ENCODE measurements at places on chromosomes 11 and 22.

GRCh38 chr11:75365711-75366181 is 14.3 kb upstream of the ARRB1 start:
- H3K27ac ChIP-seq = no peak overlapping the region
- H3K36me3 ChIP-seq = no peaks in the 10 kb centered on the region
- no peak for DNase-seq
- no peak overlapping the region for H3K4me3 ChIP-seq

- H3K27me3 ChIP-seq = peaks cover 44% of the 10 kb centered on the region
- H3K4me3 ChIP-seq = no peak overlapping the region
- H3K27ac ChIP-seq = no peak overlapping the region
- peaks cover 5% of the 10 kb centered on the region for H3K4me1 ChIP-seq
These were observed 14.5 kb downstream of the SEPTIN3 start for GRCh38 chr22:41983513-41984405.

DNA sequence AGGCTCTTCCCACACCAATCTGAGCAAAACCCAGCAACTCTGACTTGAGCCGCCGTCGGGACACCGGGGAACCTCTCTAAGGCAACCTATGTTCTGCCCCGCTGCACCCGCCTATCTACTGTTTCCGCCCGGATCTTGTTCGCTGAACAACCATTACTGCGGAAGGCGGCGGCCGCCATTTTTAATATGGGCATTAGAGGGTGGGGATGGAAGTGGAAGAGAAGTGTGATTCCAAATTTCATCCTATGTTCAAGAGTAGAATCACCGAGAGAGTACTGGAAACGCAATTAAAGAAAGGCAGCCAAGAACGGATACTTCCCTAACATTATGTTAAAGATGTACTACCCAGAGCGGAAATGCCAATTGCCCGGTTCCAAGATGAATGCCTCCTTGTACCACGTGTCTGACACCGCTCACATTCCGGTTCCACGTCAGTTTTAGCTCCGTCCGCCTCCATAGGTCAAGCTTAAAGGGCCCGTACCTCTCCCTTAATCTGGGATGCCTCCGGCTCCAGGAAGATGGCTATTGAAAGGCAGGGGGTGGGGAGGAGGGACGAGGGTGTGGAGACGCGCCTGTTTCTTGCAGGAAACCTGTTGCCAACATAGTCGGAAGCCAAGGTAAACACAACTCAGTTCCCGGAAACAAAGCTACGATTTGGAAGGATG is at the start of gene DPAGT1:
TSS of gene DPAGT1 (minus strand) at position 95 of the 665 bp plus-strand sequence. CDS start 198 bp downstream, outside the sequence.
- H3K4me3 ChIP-seq = peak within 1 kb of the TSS; percentile 93
- H3K4me1 ChIP-seq = peaks cover 38% of the 10 kb centered on the region
- H3K36me3 ChIP-seq = peaks cover 18% of the 10 kb centered on the region

GRCh38 chr11:13468750-13469149 is 5.7 kb upstream of the BTBD10 start:
- H3K4me3 ChIP-seq = no peak overlapping the region
- peaks cover 36% of the 10 kb centered on the region for H3K27me3 ChIP-seq
- no peaks in the 10 kb centered on the region for H3K36me3 ChIP-seq

GRCh38 chr11:27754035-27755017 is 54.1 kb upstream of the BDNF start:
- no peak overlapping the region for H3K27ac ChIP-seq
- no peak overlapping the region for H3K4me3 ChIP-seq
- no peaks in the 10 kb centered on the region for H3K27me3 ChIP-seq
- no peaks in the 10 kb centered on the region for H3K36me3 ChIP-seq
- DNase-seq = no peak

DNA sequence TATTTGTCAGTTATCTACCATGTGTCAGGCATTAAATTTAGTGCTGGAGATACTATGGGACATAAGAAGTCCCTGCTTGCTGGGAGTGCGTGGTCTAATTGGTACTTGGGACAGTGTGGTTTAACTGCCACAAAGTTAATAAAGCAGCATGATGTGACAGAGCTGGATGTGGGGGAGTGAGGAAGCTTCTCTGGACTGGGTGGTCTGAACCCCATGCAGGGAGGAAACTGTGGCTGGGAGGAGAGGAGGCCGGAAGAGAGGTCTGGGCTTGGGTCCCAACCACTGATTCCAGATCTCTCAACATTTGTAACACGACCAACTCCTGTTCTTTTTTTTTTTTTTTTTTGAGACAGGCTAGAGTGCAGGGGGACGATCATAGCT is 37.1 kb downstream of the ST3GAL4 start:
- no peak overlapping the region for H3K27ac ChIP-seq
- DNase-seq = no peak
- H3K36me3 ChIP-seq = no peaks in the 10 kb centered on the region

GRCh38 chr11:10488121-10488933 is 33.3 kb downstream of the AMPD3 start:
- H3K4me1 ChIP-seq = peaks cover 43% of the 10 kb centered on the region
- DNase-seq = peak; percentile 14
- peaks cover 85% of the 10 kb centered on the region for H3K36me3 ChIP-seq
- H3K4me3 ChIP-seq = peak overlapping the region; percentile 22

DNA sequence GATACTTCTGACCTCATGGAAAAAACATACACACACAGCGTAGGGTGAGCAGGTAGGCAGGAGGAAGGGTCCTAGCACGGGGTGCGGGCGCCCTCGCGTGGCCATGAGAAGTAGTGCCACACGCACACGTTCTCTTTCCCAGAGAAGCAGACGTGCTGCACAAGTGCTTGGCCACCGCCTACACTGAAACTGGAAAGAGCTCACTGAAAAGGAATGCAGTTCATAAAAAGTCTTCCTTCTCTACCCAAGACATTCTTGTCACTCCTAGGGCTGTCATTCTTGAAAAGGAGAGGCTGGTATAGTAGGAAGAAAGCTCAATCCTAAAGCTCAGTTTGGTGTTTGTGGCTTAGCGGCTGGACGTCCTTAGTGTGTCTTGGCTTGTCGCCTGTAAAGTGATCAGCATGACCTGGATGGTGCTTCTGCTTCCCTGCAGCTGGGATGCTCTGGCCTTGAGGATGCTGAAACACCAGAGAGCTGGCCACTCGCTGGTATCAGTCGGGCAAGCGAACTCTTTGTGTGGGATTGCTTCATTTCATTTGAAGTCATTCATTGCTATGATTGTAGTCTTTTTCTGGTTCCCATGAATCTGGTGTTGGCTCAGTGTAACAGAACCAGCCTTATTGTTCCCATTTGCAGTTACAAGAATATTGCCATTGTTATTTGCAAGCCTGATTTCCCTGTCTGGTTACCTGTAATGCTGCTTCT is 303.8 kb downstream of the NTM start:
- H3K27ac ChIP-seq = no peak overlapping the region
- H3K36me3 ChIP-seq = no peaks in the 10 kb centered on the region
- no peaks in the 10 kb centered on the region for H3K4me1 ChIP-seq

GRCh38 chr11:75797792-75798191 is 17.2 kb upstream of the UVRAG start:
- DNase-seq = no peak
- no peak overlapping the region for H3K27ac ChIP-seq
- H3K36me3 ChIP-seq = peaks cover 58% of the 10 kb centered on the region
- peaks cover 33% of the 10 kb centered on the region for H3K4me1 ChIP-seq
- H3K4me3 ChIP-seq = no peak overlapping the region
- no peaks in the 10 kb centered on the region for H3K27me3 ChIP-seq

DNA sequence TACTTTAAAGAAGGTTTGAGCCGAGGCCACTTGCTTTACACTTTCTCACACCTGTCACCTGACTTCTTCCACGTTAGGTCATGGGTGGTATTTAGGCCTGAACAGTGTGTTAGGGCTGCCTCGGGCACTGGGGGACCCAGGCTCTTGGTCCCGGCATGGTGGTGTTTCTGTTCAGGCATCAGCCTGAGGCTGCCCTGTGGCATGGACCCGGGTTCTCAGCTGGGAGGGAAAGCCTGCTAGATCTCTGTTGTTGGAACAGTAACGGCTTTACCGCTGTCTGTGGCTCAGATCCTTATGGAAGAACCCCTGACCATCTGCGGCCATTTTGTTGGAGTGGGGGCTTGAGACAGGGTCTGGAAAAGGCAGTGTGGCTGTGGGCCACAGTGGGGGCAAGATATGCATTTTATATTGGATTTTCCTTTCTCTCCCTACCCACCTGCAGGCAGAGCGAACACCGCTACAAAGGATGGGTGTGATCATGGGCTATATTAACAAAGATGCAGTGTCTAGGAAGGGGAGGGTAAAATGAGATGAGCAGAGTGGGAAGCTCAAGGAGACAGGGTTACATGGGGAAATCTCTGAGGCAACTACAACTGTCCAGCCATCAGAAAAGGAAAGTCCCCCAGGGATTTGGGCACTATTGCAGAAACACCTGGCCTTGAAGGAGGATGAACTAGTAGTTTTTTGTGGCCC is 1.6 kb upstream of the KCNJ11 start:
- H3K4me1 ChIP-seq = peaks cover 26% of the 10 kb centered on the region
- H3K27ac ChIP-seq = no peak overlapping the region
- H3K27me3 ChIP-seq = peaks cover 41% of the 10 kb centered on the region
- H3K4me3 ChIP-seq = peak overlapping the region; percentile 65
- no peaks in the 10 kb centered on the region for H3K36me3 ChIP-seq

- H3K36me3 ChIP-seq = no peaks in the 10 kb centered on the region
- H3K4me1 ChIP-seq = no peaks in the 10 kb centered on the region
- H3K4me3 ChIP-seq = no peak within 1 kb of the TSS
- H3K27ac ChIP-seq = no peak within 1 kb of the TSS
These were observed at the start of gene OR52B2 for GRCh38 chr11:6170226-6170625. OR52B2 (minus strand) TSS chr11:6170326; CDS start chr11:6170326, 0 bp downstream.

GRCh38 chr11:109870297-109870696 is 222.9 kb upstream of the ZC3H12C start:
- DNase-seq = no peak
- peaks cover 5% of the 10 kb centered on the region for H3K36me3 ChIP-seq
- H3K27me3 ChIP-seq = peaks cover 9% of the 10 kb centered on the region
- no peak overlapping the region for H3K4me3 ChIP-seq
